Epithelial cell of alveolus of lung (primary cell): ENCODE measurements at places on chromosomes 13 and 19. TPM values are rescaled to one million over a fixed set of nuclear protein-coding genes. Genes with fewer than 3 reads are reported as not detected.

Gene ZNF471
- 0.52 and 3.1 TPM in 2 replicates for total RNA-seq

Gene SELENOV
- not detected in 2 replicates for total RNA-seq

Gene SLC44A2
- total RNA-seq, result 55.6 and 84.0 TPM in 2 replicates

Gene SPACA4
- not detected in 2 replicates for total RNA-seq

Gene ZNF208
- not detected in 2 replicates for total RNA-seq

Gene CYP4F8
- total RNA-seq, result not detected in 2 replicates

Gene IFNL1
- not detected in 2 replicates for total RNA-seq

Gene ZNF792
- 3.7 and 3.8 TPM in 2 replicates for total RNA-seq

Gene ATP7B
- total RNA-seq, result 2.9 and 3.1 TPM in 2 replicates

Gene ZNF571
- total RNA-seq, result 0.78 and 3.0 TPM in 2 replicates

Gene GPR12
- not detected in 2 replicates for total RNA-seq

Gene GSK3A
- 20.4 and 28.4 TPM in 2 replicates for total RNA-seq

Gene CD209
- total RNA-seq, result not detected in 2 replicates

Gene GAPDHS
- total RNA-seq, result not detected in 2 replicates

Gene GFY
- total RNA-seq, result not detected in 2 replicates

Gene EFNB2
- 9.6 and 29.7 TPM in 2 replicates for total RNA-seq

Gene TMEM221
- total RNA-seq, result 0.13 and 0.64 TPM in 2 replicates

Gene TMPRSS9
- total RNA-seq, result 0.26 TPM in 1 of 2 replicates, not detected in the other

Gene PLPPR2
- 23.4 and 46.5 TPM in 2 replicates for total RNA-seq

Gene CLIP3
- 14.1 and 36.4 TPM in 2 replicates for total RNA-seq

Gene TMIGD2
- not detected in 2 replicates for total RNA-seq

Gene FCAR
- not detected in 2 replicates for total RNA-seq

Gene IL17D
- 0.72 and 0.78 TPM in 2 replicates for total RNA-seq

Gene CABP5
- total RNA-seq, result not detected in 2 replicates

Gene KLK2
- total RNA-seq, result not detected in 2 replicates

Gene TNFRSF19
- 55.3 and 223 TPM in 2 replicates for total RNA-seq

Gene PMIS2
- total RNA-seq, result not detected in 2 replicates

Gene RNF113B
- total RNA-seq, result not detected in 2 replicates

Gene INSR
- total RNA-seq, result 6.3 and 14.9 TPM in 2 replicates

Gene ZNF224
- total RNA-seq, result 8.9 and 12.3 TPM in 2 replicates

Gene TMEM238
- 0.39 TPM in 1 of 2 replicates, not detected in the other for total RNA-seq

Gene SIX5
- 14.9 and 22.0 TPM in 2 replicates for total RNA-seq

Gene FAAP24
- 0.64 and 3.0 TPM in 2 replicates for total RNA-seq

Gene APOC4
- total RNA-seq, result not detected in 2 replicates

Gene EDDM13
- not detected in 2 replicates for total RNA-seq

Gene ITM2B
- 154 and 514 TPM in 2 replicates for total RNA-seq

Gene ANKLE1
- 0.39 and 0.96 TPM in 2 replicates for total RNA-seq

Gene PEG3
- total RNA-seq, result 1.4 and 2.2 TPM in 2 replicates

Gene VAV1
- total RNA-seq, result 1.0 TPM in 1 of 2 replicates, not detected in the other

Gene CHAF1A
- total RNA-seq, result 9.7 and 15.5 TPM in 2 replicates

Gene PCDH9
- total RNA-seq, result 2.9 and 8.7 TPM in 2 replicates

Gene TTC9B
- total RNA-seq, result 0.08 TPM in 1 of 2 replicates, not detected in the other

Gene CPB2
- not detected in 2 replicates for total RNA-seq

Gene ZBTB7A
- 30.4 and 35.6 TPM in 2 replicates for total RNA-seq

Gene C19orf73
- 0.32 and 4.8 TPM in 2 replicates for total RNA-seq
